CD4-positive, alpha-beta T cell treated with Interleukin-15 for 4 hours (primary cell): ENCODE measurements at places on chromosomes 16 and 17.

DNA sequence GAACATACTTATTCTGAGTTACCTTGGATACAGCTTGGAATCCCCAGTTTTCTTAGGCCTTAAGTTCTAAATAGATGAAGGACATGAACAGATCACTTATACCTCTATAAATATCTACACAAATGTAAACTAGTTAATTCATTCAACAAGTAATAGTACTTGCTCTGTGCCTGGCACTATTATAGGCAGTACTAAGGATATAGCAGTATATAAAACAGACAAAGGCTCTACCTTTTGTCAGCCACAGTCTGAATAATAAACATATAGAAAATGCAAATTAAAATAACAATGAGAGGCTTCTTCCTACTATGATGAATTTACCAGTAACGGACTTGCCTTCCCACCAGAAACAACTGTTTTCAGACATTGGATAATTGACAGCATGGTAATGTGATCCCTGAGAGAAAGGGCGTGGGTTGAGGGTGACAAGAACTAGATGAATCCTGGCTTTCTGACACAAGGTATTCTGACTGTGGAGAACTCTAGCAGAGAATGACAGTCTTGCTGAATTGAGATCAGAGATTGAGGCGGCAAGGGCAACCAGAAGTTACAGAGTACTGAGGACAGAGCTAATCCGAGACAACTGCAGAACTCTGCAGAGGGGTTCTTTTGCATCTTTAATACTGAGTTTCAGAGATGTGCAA, 170.5 kb downstream of the TANC2 start:
- DNase-seq = no peak

GRCh38 chr16:71840052-71840451, 5.7 kb upstream of the ATXN1L start:
- DNase-seq = no peak

GRCh38 chr17:929586-929985, 50.0 kb downstream of the NXN start:
- no peak for DNase-seq

DNA sequence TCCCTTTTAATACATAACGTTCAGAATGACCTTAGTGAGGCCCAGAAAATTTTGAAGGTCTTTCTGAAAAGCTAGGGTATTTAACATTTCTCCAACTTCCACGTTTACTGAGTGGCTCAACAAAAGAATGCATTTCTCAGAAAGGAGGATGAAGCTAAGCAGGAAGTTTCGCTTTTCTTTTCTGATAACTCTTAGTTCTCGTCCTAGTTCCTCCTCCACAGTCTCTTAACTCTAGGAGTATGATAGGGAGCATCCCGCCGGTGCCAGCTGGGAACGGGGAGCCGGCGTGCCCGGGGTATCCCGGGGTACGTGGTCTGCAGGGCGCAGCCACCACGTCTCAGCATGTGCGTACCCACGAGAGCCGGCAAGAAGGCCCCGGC, 363 bp downstream of the KARS1 start:
- DNase-seq = no peak

- DNase-seq = no peak
Observed at GRCh38 chr16:66286527-66286926, 80.0 kb upstream of the CDH5 start.

DNA sequence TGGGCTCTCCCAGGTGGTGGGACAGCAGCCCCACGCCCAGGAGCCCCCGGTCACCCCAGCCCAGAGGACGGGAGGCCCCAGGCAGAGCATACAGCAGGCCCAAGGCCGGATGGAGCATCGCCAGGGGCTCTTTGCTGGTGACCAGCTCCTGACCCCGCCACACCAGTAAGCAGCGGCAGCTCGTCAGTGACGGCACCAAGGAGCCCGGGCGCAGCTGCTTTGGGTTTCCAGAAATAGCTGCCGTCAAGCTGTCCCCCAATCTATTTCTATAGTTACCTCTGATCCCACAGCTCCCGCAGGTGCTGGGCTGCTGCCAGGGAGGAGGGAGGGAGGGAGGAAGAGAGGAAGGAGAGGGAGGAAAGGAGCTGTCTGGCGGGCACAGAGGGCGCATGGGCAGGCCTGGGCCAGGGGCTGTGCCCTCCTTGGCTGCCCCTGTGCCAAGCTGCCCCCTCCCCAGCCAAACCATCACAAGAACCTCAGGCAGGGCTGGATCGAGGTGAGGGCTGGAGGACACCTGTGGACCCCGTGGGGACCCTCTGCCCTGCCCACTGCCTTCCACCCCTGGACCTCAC, 10.8 kb upstream of the RASD1 start:
- DNase-seq = no peak

GRCh38 chr17:72386619-72387237, 265.9 kb downstream of the SOX9 start:
- DNase-seq = no peak

DNA sequence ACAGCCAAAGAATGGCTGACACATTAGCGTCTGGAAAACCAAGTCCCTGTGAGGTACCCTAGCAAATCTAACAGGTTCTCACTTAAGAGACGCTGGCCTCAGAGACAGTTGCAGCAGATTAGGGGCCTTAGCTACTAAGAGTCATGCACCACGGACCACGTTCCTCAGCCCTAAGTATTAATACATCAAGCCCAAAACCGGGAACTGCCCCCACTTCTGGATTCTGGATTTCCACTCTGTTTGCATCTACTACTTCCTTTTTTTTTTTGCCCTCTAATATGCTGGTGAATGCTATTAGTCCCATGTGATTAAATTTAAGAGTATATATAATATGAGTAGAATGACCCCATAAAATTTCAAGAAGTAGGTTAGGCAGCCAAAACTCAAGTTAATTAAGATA, 775 bp upstream of the TERB1 start:
- no peak for DNase-seq

GRCh38 chr16:52740766-52741165, 193.8 kb upstream of the TOX3 start:
- DNase-seq = no peak

GRCh38 chr16:58152246-58152868, 23.2 kb upstream of the CFAP20 start:
- DNase-seq = no peak

DNA sequence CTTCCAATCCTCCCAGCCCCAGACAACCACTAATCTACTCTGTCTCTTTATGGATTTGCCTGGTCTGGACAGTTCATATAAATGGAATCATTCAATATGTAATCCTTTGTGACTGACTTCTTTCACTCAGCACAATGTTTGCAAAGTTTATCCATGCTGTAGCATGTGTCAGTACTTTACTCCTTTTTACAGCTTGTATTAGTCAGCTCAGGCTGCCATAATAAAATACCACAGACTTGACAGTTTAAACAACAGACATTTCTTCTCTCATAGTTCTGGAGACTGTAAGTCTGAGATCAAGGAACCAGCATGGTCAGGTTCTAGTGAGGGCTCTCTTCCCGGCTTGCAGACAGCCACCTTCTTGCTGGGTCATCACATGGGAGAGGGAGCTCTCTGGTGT, 41.3 kb downstream of the GPRC5B start:
- no peak for DNase-seq

GRCh38 chr16:84919269-84919668, 92.1 kb downstream of the ZDHHC7 start:
- DNase-seq = no peak

DNA sequence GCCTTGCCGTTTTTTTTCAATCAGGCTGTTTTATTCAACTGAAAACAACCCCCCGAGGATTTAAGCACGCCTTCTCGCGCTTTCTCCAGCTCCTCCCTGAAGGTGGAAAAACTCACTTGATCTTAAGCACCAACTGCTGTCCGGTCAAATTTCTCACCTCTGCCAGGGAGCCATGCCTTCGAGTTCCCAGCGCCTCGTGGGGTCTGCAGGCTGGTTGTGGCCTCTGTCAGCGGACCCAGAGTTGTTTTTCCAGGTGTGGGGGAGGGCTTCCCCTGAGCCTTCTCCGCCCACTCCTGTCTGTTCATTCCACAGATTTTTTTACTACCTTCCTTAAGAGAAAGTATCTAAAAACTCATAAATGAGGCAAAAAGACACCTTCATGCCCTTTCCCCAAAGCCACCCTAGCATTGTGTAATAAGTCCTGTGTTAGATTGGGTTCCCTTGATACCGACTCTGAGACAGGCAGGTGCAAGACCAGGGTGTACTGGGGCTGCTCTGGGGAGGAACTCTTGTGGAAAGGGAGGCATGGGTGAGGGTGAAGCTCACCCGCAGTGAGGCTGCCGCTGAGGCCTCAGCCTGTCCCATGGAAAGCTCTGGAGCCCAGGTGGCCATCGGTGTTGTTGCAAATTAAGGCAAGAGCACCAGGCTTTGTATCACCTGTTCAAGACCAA, 101.6 kb downstream of the AXIN2 start:
- no peak for DNase-seq

- no peak for DNase-seq
Observed at GRCh38 chr16:85402910-85403692, 210.0 kb upstream of the GSE1 start.

DNA sequence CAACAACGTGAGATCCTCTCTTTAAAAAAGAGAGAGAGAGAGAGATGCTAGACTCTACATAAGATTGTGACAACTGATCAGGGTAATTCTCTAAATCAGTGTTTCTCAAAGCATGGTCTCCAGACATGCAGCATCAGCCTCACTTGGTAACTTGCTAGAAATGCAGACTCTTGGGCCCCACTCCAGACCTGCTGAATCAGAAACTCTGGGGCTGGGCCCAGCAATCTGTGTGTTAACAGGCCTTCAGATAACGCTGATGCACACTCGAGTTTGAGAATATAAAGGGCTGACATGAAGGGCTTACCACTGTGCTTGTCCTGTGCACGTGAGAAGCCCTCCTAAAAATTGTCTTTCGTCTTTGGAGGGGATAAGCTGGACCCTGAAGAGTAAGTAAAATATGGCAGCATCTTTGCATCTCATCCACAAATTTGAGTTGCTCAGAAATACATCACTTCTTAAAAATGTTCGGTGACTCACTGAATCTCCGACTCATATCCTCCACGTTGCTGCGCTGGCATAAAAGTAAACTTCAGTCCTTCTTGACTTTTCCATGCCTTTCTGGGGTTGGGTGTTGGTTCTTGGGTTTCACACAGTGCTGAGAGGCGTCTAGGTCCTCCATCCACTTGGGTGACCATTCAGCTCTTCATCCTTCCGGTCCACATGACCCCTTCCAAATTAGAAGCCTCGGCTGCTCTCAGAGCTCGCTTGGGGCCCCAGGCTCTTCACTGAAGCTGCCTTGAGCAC, 26.1 kb upstream of the KDM8 start:
- DNase-seq = no peak

GRCh38 chr16:4486126-4486893, 10.1 kb downstream of the HMOX2 start:
- no peak for DNase-seq

DNA sequence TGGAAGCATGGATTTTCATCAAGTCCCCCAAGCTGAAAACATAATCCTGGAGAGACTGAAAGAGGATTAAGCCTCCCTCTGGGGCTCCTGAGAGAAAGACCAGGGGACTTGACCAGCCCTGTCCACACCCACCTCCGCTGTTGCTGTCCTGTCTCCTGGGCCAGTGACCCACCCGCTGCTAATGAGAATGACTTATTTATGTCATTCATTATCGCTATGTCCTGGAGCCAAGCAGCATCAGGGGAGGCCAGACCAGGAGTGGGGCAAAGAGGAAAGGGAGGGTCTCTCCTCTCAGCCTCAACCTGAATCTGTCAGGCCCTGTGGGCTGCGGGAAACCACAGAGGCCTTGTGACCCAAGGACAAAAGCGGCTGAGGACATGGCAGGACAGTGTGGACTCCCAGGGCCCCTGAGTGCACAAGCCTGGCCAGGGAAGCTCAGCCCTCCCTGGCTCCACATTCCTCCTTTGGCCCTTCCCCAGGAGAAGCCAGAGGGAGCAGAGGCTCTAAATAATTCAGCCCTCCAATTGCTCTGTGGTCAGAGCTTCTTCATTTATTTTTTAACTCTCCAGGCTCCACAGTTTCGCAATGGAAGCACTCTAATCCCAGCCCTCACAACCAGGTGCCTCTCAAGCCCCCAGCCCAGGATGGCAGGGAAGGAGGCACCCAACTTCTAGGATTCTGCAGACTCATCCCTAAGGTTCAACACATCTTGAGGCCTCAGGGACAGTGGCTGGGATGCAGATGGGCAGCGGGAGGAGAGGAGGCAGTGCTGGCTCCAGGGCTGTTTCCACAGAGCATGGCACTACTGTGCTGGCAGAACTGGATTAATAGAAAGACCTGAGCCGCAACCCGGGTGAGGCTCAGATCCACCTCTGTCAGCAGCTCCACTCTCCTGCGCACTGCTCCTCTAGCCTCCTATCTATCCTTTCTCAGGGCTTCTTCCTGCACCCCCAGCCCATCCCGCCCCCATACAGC, 19.1 kb downstream of the CUEDC1 start:
- DNase-seq = no peak

- no peak for DNase-seq
Observed at GRCh38 chr17:78205124-78205775, 8.8 kb upstream of the BIRC5 start.

DNA sequence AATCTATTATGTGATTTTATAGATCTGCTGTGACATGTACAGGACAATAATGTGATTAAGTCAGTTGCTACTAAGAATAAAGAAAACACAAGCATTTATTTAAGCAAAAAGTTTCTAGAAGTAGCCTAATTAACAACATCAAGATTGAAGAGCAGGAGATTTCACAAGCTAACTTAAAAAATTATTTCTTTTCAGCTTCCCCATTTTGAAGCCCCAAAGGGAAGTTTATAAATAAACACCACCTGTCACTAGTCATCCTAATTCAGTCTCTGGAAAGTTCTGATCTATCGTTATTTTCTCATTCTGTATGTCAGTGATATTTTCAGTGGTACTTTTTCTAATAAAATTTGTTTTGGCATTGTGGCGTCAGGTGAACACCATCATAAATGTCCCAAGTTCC, 8.3 kb downstream of the CAPNS2 start:
- no peak for DNase-seq

DNA sequence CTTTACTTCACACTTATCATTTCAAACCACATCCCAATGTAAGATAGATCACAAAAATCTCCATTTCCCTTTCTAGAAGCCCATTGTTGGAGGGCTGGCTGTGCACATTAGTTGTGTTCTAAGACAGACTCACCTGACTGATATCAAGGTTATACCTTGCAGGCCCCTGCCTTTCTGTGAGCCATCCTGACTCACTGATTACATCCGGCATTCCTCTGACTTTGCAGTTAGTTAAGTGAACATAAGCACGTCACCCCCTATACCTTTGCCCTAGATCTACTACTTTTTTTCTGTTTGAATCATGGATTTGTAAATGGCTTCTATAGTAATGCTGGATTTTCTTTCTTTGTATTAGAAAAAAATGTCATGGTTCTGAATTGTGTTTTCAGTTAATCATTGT, 78.3 kb downstream of the TANGO6 start:
- no peak for DNase-seq

- DNase-seq = no peak
Observed at GRCh38 chr17:56801459-56802178, 32.1 kb downstream of the C17orf67 start.

- no peak for DNase-seq
Observed at GRCh38 chr16:11550791-11551498, 35.8 kb downstream of the LITAF start.

DNA sequence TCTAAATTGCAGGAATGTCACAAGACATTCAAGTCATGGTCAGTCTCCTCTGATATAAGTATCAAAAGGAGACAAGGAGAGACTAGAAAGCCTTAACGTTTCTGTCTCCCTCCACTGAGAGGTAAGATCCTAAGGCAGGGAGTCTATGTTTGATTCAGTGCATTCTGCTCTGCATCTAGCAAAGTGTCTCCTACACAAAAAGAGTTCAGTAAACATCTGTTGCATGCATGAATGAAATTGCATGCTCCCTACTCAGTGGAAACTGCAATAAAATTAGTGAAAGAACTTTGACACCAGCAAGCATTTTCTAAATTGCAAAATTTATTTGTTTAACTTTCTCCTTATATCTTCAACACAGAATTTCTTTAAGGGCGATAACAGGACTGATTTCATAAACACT, 111.1 kb downstream of the ADAMTS18 start:
- DNase-seq = no peak
